Central memory CD8-positive, alpha-beta T cell (primary cell): ENCODE measurements at places on chromosomes 6 and 20.

DNA sequence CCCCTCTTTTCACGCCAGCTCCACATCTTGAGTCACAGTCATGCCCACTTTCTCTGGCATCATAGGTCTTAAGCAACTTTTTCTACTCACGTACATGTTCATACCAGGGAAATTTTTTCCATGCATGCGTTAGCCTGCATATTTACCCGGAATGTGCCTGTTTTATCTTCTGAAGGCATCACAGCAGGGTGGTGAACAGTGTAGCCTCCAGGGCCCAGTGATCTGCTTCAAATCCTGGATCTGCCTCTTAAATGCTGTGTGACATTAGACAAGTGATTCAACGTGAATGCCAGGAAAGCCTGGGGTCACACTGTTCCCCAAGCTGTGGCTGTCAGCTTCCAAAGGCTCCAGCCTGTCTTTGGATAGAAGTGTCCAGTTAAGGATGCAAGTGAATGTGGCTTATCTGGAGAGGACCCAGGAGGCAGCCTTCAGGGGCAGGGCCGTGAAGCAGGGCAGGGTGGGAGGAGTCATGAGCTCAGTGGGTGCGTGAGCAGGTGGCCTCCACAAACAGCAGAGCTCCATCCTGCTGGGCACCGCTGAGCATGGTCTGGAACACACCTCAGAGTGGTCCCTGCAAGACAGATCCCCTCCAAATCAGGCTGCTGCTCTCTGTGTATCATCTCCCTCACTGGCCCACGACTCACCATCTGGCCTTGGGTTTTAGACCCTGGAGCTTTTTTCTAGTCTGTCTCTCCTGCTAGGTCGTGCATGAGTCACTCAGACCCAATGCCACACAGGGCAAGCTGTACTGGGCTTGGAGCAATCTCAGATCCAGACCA, 30.4 kb upstream of the CD93 start:
- no peak for DNase-seq

DNA sequence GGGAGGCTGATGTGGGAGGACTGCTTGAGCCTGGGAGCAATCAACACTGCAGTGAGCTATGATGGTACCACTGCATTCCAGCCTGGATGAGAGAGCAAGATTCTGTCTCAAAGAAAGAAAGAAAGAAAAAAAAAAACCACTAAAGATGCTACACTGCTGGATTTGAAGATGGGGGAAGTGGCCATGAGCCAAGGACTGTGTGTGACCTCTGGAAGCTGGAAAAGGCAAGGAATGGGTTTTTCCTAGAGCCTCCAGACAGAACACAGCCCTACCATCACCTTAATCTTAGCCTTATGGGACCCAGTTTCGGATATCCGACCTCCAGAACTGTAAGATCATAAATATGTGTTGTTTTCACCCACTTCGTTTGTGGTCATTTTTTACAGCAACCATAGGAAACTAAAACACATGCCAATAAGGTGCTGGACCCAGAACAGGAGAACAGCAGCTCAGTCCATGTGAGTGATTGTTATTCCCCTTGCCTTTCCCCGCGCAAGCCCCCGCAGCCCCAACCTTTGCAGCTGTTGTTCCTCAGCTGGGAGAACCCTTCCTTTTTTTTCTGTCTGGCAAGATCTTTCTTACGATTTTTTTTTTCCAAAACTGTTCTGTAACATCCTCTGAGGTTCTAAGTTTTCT, 11.1 kb upstream of the VAPB start:
- DNase-seq, result no peak

DNA sequence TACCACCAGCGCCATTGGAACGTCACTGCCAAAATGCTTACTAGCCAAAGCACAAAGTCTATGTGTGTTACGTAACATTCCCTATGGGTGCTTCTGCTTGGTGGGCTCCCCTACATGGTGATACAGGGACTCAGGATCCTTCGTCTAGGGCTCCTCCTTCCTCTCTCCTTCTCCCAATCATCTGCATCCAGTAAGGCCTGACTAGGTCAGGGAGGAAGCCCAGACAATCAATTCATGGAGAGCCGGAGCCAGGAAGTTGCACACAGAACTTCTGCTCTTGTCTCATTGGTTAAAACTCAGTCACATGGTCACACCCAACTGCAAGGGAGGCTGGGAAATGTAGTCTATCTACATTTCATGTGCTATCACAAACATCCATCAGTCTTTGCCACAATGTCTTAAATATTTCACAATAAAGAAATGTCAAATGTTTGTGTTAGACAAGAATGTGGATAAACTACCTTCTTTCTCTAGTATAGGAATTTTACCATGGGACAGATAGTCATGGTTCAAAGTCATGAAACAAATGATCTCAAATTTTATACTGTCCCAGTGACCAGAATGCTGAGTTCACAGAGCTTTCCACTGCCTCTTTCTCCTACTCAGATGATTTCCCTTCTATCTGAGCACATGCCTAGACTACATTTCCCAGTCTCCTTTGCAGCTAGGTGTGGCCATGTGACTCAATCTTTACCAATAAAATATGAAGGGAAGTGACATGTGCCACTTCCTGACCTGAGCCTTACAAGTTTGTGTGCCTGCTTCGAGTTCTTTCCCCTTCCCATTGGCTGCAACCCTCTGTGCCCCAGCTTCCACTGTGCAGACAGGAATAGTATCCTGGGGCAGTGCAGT, 9.3 kb upstream of the KCNK15 start:
- DNase-seq, result no peak

- DNase-seq, result no peak
These were observed 44.2 kb upstream of the ESR1 start for GRCh38 chr6:151763303-151763702.

- no peak for DNase-seq
These were observed 929.3 kb upstream of the MAN1A1 start for GRCh38 chr6:120278689-120279396.

GRCh38 chr6:8875986-8876385, 440.6 kb upstream of the SLC35B3 start:
- no peak for DNase-seq

DNA sequence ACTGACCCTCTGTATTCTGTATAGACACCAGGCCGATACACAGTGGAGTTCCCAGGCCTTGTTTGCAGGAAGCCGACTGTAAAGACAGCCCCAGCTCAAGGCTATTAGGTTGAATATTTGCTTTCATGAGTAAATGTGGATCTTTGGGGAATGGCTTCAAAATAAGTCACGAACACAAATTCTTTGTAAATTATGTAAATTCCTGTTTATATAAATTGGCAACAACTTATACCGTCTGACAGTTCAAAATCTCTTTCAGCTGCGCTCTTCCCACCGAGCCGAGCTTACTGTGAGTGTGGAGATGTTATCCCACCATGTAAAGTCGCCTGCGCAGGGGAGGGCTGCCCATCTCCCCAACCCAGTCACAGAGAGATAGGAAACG, 24.7 kb downstream of the EDN3 start:
- DNase-seq, result no peak

GRCh38 chr6:21984561-21984960, 312.3 kb downstream of the PRL start:
- DNase-seq, result no peak
